Stimulated activated CD4-positive, alpha-beta T cell treated with anti-CD3 and anti-CD28 coated beads, TNF-alpha, amount 100 ng/mL, for 48 hours (primary cell): ENCODE measurements at places on chromosomes 1 and 21.

DNA sequence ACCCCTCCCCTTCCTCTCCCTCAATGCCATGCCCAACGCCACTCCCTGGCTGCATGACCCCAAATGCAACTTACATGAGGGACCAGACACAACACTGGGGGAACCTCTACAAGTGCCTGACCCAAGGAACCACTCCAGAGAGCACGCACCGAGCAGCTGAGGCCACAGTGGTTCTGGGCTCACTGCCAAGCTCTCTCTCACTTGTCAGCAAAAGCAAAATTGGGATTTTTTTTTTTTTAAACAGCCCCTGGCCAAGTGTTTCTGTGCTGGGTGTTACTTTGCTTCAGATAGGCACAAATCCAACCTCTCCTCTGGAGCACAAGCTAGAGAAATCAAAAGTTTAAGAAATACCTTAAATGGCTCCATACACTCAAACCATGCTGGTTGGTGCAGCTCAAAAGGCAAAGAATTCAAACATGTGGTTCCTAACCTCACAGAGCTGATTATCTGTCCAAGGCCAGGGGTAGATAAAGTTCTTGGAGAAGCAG lies 363.0 kb downstream of the SETD4 start:
- no peak for DNase-seq

DNA sequence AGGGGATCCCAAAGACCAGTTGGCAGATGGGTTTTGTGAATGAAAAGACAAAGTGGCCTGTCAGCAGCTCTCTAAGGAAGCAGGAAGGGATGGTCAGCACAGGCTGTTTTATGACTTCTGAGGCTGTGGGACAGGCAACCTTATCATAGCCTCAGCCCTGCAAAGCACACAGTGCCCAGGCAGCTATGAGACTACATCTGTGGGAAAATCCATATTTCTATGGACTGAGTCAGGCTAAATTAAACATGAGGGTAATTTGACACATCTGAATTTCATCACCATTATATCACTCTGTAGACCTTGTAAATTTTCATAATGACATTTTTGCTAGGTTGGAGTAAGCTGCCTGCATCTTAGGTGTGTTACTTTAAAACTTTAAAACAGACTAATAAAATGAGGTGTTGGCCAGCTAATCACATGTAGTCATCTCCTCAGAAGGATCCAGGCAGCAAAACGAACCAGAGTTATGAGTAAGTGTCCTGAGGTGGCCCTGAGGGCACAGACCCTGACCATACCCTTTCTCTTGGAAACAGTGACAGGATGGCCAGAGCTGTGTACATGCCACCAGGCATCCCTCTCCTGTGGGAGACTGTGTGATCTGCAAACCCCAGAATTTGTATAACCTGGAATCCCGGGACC lies 14.6 kb downstream of the NGF start:
- no peak for DNase-seq

DNA sequence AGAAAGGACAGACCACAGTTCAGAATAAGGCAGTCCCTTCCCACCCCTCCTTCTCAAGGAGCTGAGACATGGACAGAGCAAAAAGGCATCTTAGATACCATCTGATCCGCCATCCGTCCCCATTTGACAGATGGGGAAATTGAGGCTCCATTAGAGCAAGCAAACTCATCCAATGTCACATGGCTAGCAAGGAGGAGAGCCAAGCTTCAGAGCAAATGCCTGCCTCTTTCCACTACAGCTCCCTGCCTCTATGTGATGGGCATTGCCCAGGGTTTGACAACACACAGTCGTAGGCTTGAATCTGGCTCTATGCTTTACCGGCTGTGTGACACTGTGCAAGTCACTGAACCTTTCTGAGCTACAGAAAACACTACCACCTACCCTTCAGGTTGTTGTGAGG lies 3.9 kb downstream of the SLC30A2 start:
- no peak for DNase-seq

- DNase-seq: no peak
These were observed 188.9 kb upstream of the TMEM51 start for GRCh38 chr1:14964711-14965055.

GRCh38 chr1:26281091-26281958 lies 1.4 kb downstream of the SH3BGRL3 start:
- DNase-seq: no peak

DNA sequence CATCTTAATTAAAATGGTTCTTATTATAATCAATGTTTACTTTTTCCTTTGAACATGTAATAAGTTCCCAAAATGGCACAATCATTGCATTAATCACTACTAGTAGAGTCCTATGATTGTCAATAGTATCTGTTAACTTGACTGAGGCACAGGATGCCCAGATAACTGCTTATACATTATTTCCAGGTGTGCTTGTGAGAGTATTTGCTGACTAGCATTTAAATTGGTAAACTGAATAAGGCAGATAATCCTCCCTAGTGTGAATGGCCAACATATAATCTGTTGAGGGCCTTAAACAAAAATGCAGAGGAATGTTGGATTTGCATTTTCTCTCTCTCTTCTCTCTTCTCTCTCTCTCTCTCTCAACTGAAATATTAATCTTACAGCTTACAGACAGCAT lies 999.3 kb upstream of the TMPRSS15 start:
- DNase-seq: no peak

DNA sequence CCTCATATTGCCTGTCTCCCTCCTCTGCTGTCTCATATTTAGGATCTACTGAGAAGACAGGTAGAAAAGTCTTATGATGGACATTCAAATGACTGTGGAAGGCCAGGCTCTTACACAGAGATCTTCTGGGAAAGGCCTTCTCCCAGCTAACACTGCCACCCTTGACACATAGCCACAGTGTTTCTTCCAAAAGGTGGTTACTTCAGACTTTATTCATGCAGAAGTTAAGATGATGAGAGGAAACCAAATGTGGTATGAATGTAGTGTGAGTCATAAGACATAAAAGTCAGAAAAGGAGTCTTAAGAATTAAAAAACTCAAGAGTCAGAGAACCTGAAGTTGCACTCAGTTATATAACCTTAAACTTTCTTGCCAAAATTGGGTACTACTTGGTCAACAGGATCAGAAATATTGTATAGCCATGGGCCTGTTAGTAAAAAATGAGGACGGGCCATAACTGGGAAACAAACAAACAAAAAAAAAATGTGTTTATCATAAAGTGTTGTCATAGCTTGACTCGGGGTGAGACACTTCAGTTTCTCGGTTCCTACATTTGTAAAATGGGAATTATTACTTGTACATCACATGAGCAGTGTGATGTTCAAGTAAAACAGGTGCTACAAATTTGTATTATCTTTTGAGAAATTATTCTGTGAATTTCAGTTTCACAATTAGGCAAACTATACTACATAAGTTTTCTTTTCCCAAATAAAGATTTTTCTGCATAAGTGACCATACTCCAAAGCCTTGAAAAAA lies 1.2 kb upstream of the DENND1B start:
- no peak for DNase-seq
